ENCODE measurements at places on chromosomes 7 and 10.

DNA sequence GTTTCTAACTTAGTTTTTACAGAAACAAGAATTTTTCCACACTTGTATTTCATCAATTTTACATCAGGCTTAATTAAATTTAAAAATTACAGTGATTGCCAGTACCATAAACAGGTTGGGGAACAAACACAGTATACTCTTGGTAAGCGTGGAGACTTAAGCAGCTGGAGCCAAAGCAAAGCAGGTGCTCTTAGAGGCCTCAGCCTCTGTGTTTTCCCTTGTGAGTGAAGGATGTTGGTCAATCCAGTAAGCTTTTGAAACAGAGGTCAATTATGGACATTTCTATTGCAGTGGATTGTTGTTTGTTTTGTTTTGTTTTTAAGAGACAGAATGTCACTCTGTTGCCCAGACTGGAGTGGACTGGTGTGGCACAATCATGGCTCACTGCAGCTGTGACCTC, 100.6 kb upstream of the CELF2 start:
- no peak for DNase-seq

DNA sequence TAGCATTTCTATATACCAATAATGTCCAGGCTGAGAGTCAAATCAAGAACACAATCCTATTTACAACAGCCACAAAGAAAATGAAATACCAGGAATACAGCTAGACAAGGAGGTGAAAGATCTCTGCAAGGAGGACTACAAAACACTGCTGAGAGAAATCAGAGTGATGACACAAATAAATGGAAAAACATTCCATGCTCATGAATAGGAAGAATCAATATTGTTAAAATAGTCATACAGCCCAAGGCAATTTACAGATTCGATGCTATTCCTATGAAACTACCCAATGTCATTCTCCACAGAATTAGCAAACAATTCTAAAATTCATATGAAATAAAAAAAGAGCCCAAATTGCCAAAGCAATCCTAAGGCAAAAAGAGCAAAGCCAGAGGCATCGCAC, 116.8 kb upstream of the ZNF32 start:
- no peak for DNase-seq

DNA sequence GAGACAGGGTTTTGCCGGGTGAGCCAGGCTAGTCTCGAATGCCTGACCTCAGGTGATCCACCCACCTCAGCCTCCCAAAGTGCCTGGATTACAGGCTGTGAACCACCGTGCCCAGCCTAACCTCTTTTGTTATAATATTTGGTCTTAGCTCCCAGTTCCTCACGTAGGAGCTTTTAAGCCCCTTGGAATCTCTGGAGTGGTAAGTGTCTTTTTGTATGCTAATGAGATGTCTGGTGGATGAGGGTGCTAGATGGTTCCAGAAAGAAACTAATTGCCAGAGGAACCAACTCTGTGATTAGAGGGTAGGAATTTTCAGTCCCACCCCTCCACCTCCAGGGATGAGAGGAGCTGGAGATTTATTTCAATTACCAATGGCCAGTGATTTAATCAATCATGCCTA, 5.3 kb upstream of the ARPC1A start:
- DNase-seq, result no peak

DNA sequence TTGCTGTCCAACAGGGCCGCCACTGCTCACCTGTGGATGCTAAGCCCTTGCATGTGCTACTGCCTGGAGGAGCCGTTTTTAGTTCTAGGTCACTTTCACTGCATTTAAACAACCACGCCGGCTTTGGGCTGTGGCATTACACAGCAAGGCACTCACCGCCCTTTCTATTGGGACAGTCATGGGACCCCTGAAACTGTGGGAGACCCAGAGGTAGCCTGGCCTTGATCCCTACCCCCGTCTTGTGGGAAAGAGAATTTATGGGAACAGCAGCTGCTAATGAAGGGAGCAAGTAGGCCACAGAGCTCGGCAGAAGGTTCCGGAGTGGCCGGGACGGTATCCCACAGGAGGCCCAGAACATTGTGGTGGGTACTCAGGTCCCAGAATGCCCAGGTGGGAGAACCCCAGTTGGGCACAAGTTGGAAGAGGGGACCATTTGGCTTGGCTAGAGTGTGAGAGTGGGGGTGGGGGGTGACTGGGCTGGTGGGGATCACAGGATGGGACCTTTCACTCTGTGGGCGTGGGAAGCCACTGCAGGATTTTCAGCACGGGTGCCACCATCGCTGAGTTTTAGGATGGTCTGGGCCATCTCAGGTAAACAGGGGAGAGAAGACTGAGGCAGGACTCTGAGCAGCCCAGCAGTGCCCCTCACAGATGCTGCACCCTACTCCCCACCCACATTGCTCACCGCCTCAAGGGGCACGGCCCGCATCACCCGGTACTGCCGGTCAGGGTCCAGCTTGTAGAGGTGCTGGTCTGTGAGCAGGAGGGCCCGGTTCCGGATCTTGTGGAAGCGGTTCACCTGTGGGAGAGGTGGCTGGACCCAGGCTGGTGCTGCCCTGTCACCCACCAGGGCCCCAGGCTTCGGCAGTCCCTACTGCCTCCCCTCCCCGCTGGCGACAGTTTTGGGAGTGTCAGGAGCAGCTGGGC, 15.2 kb downstream of the MYO1G start:
- no peak for DNase-seq

DNA sequence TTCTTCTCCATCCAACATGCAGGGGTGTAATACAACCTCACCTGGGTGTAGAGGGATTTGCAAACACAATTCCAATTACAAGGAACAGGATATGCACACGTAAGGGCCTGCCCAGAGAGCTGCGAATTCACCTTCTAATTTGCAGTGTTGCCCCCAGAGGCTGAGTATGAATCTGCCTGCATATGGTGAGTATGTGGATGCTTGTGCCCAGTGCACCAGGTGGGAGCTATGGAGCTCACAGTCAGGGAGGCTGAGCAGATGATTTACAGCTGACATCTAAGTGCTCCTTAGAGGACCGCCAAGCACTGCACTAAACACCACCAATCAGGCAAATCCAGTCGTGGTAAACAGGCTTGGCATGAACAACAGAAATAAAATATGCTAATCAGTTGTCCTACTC, 132.0 kb downstream of the RELN start:
- DNase-seq, result no peak

GRCh38 chr10:37680243-37680683, 177.1 kb downstream of the ZNF248 start:
- DNase-seq, result no peak

DNA sequence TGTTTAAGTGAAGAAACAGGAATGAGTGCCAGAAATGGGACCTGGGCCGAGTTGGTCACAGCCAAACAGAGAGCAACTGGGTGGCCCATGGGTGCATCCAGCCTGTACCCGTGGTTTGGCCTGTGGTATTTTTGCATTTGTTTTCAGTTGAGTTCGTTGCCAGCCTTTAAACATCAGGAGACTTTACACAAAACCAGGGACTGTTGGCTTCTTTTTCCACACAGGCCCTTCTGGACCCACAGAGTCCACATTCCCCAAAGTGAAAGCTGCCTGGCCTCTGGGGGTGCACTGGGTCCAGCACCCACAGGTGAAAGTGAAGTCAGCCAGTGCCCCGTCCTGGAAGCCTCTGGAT, 54.1 kb upstream of the TNS3 start:
- no peak for DNase-seq

- no peak for DNase-seq
Observed at GRCh38 chr7:55573234-55573900, 1.1 kb upstream of the VOPP1 start.

DNA sequence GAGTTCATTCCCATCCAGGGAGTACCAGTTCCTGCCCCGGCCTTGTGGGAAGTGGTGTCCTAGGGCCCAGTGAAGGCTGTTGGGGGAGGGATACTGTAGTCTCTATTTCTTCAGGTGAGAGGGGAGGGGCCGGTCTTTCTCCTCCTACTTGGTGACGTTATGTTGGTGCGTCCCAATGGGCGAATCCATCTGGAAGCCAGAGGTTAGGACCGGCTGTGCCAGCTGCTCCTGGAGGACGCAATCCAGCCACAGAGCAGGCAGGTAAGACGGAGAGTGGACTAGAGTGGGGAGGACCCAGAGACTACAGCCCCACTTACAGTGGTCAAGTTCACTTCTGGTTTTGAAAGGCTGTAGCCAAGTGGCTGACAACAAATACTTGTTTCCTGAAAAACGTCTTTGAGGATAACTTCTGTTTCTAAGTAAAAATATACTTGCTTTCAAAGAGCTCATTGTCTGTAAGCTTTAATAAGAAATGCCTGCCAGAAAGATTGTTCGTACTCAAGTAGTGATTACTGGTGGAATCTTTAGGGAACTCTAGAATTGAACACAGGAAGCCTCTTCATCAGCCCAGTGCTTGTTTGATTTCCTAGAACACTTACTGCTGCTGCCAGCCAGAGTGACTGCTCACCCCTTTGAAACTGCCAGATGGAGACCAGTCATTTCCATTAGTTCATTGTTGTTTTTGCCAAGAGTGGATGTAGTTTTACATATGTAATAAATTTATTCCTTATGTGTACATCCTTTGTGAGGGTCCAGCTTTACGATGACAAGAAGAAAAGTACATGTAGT, 25.4 kb downstream of the RBM33 start:
- DNase-seq, result no peak

DNA sequence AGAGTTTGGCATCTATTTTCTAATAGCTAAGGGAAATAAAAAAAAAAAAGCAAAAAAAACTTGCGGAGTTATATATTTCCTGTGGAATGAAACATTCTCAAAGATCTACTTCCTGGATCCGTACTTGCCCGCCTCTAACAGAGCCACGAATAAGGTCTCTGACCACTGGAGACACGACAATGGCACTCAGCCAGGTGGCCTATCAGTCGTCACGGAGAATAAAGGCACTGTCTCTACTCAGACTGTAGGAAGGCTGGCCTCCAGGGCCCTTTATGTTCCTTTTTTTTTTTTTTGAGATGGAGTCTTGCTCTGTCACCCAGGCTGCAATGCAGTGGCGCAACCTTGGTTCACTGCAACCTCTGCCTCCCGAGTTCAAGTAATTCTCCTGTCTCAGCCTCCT, 58.7 kb downstream of the RGS10 start:
- no peak for DNase-seq

DNA sequence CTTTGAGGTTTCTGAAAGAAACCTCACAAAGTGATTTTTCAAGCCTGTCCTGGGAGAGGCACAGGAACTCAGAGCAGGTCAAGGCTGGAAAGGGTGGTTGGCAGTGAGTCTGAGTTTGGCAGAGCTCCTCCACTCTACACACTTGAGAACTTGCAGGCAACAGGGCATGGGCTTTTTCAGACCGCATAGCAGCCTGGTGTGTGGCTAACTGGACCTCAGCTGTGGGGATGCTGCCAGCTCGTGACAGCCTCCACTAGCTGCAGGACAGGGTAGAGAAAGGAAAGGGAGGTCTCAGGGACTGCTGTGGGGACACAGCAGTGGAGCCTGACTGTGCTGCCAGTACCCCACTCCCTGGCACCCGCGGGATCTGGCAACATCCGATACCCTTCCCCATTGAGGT, 2.6 kb downstream of the CDHR1 start:
- no peak for DNase-seq

GRCh38 chr7:24336461-24336860, 52.5 kb downstream of the NPY start:
- DNase-seq, result no peak

DNA sequence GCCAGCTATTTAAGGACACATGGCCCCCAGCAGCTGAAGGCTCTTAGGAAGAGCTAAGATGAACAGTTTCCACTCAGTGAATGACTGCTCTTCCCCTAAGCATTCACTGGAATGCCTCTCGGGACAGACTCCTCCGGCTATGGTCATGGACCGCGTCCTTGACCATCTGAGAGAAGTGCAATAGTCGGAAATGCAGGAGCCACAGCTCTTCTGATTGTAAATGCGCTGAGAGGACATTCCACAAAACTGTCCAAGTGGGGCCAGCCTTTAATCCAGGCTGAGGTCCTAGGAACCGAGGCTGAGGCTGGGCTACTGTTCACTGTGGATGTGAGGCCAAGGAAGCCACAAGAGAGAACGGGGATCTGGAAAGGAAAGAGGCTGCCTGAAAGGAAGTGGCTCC, 162.0 kb upstream of the TMEM72 start:
- DNase-seq, result no peak

DNA sequence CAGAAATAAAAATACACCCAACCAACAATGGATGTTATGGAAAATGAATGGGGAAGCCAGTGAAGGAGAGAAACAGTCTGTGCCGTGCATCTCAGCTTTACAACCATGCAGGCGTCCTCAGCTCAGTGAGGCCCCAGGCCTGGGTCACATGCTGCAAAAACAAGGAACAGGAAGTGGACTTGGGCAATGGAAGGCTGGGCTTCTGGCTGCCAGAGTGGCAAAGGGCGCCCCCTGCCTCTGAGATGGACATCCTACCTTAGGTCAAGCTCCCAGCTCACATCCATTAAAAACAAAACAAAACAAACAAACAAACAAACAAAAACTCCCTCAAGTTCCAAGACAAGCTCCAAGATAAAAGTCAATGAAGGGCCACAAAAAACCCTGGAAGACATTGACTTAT, 54.7 kb upstream of the AFAP1L2 start:
- DNase-seq, result peak; percentile 23

GRCh38 chr10:119138346-119139306, 26.9 kb downstream of the SFXN4 start:
- no peak for DNase-seq

DNA sequence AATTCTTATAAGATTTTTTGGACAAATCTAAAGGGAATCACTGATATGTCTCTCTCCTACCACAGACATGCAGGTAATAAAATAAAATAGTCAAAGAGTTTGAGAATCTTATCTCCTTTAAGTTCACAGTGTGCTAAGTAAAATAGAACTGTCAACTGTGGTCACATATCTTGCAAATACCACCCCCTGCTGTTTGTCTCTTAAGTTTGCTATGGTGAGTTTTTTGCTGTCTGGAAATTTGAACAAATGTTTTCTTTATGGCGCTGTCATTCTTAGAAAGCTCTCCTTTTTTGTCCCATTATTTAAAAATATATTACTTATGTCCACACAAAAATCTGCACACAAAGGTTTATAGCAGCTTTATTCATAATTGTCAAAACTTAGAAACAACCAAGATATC, 19.6 kb downstream of the GIMAP5 start:
- DNase-seq, result peak; percentile 8

- DNase-seq, result no peak
Observed at GRCh38 chr7:137579913-137580640, 236.5 kb upstream of the PTN start.

GRCh38 chr7:139762886-139763285, 14.9 kb downstream of the HIPK2 start:
- DNase-seq, result no peak

DNA sequence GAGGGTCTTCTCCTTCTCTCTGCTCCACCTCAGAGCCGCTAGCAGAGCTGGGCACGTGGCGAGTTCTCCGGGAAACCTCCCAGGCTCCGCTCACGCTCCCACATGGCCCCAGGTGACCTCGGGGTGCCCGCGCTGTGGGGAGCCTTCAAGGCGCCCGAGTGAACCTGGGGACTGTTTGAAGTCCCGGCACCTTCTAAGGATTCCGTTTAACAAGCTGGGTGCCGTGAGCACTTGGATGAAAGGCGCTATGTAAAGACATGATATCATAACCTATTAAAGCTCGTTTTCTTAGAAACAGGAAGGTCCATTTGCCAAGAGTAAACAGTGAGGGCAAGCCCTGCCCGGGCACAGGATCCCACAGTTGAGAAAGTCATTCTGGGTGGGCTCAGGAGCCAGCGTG, 15.8 kb upstream of the MYL10 start:
- DNase-seq, result no peak
